T-helper 17 cell (primary cell): ENCODE measurements at places on chromosomes 1 and 21. TPM values are rescaled to one million over a fixed set of nuclear protein-coding genes. Genes with fewer than 3 reads are reported as not detected.

- peaks cover 4% of the 10 kb centered on the region for H3K36me3 ChIP-seq
- peaks cover 6% of the 10 kb centered on the region for H3K27me3 ChIP-seq
- peaks cover 25% of the 10 kb centered on the region for H3K4me1 ChIP-seq
Observed at GRCh38 chr21:42160765-42161164, 58.2 kb upstream of the ABCG1 start.

SIM2 gene
- total RNA-seq: not detected

- no peak overlapping the region for H3K4me3 ChIP-seq
- peaks cover 2% of the 10 kb centered on the region for H3K4me1 ChIP-seq
- H3K36me3 ChIP-seq: peaks cover 9% of the 10 kb centered on the region
- H3K27me3 ChIP-seq: no peaks in the 10 kb centered on the region
- H3K27ac ChIP-seq: no peak overlapping the region
- DNase-seq: no peak
Observed at GRCh38 chr1:31335007-31335406, 37.9 kb downstream of the FABP3 start.

DNA sequence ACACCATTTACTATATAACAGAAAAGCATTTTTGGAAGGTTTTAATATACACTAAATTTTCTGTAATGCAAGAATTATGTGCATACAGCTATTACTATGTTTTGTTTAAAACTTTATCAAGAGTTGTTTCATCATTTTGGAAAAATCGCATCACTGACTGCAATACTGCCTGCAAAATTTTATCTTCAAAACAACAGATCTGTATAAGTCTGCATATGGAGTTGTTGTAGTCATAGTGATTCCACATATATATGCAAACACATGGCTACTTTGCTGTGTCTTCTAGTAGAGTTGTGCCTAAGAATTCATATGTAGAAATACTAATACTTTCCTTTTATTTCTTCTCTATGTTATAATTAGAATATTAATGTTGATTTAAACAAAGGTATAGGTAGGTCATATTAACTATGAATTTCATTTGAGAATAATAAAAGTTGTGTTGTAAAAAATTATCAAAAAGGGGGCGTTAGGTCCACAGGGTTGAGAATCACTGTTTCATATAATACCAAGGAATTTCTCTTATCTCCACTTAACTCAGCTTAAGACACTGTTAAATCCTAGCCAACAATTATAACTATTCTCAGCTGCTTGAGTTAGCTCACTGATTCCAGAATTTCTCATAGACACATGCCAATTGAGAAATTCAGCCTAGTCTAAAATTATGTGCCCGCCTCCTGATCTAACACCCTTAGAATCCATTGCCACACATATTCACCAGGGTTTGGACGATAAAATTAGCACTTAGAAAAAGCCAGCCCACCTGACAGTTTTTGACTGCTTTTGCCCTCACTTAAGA is 22.9 kb upstream of the LAMC1 start:
- H3K27ac ChIP-seq: no peak overlapping the region
- H3K27me3 ChIP-seq: peaks cover 29% of the 10 kb centered on the region
- H3K4me1 ChIP-seq: no peaks in the 10 kb centered on the region
- no peak for DNase-seq
- H3K36me3 ChIP-seq: peaks cover 2% of the 10 kb centered on the region

GRCh38 chr1:67831850-67832513 is 1.3 kb downstream of the GNG12 start:
- peak overlapping the region; percentile 3 for H3K27ac ChIP-seq
- peaks cover 62% of the 10 kb centered on the region for H3K27me3 ChIP-seq
- no peaks in the 10 kb centered on the region for H3K36me3 ChIP-seq
- DNase-seq: no peak
- peaks cover 9% of the 10 kb centered on the region for H3K4me1 ChIP-seq
